GM23248 (cell line): ENCODE measurements at places on chromosomes 5 and 9. TPM values are rescaled to one million over a fixed set of nuclear protein-coding genes. Genes with fewer than 3 reads are reported as not detected.

DNA sequence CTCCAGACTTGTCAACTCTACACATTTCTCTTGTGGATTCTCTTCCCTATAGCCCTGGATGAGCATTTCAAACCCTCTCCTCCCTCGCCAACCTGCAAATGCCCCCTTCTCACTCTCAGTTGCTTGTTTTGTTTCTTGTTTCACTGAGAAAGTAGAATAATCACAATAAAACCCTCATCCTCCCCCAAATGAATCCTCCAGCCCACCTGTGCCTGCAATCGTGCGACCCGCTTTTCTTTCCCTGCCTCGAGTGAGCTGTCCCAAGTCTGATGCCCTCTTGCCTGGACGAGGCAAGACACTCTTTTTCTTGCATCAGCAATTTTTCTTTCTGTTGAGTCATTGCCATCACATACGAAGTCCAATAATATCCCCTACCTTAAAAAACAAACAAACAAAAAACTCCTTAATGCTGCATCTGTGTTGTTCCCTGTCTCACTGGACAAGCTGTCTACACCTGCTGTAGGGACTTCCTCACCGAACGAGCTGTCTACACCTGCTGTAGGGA is 3.7 kb upstream of the CACNA1B start:
- DNase-seq: no peak

GRCh38 chr9:100066539-100066938 is 32.3 kb downstream of the ERP44 start:
- peak; percentile 7 for DNase-seq

Gene PLPPR1
- not detected in 2 replicates for total RNA-seq

DNA sequence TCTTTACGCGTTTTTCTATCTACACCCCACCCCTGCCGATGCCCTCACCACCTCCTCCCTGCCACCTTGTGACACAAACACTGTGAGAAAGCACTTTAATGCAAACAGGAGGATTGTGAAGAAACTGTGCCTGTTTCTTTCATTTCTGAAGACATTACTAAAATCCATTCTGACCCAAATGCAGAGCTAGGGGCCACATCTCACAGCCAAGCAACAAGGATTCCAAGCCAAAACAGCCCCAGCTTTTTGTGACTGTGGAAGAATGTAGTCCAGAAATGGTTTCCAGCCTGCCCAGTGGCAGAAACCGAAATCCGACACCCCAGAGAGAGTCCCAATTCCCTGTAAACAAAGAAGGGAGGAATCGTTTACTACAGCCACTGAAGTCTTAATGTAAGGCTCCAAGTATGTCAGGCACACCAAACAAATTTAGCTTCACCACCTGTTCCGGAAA is 190.9 kb downstream of the TTC39B start:
- no peak for DNase-seq

Gene NEURL1B
- 0.38 and 1.8 TPM in 2 replicates for total RNA-seq

DNA sequence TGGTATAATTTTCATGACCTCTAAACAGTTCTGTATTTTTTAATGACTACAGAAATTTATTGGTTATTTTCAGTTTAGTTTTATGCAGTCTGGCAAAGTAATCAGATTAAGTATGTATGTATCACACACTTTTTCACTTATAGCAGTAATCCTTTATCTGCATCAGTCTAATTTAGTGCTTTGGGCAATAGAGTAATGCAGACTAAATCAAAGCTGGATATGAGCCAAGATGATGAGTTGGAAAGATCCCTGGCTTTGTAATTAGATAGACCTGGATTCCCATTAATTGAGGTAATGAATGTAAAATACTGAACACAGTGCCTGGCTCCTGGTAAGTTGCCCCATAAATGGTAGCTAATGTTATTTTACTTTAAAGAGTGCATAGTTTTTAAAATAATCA is 215.4 kb upstream of the TLX3 start:
- peak; percentile 1 for DNase-seq

DNA sequence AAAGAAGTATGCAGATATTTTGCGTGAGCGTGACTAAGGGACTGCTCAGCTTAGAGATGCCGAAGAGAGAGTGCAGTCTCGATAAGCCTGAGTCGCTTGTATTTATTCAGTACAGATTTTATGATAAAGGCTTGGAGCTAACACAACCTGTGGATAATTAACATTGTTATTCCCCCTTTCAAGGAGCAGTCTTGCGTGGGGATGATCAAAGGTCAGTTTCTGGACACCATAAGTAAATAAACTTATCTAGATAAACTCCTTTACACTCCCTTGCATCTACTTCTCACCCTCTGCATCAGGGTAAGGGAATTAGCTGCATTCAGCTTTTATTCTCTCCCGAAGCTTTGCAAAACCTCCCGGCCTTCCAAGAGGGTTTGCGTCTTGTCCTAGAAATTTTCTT is 357.8 kb upstream of the ST8SIA4 start:
- no peak for DNase-seq

GRCh38 chr9:97997330-97998276 is 14.5 kb downstream of the ANP32B start:
- peak; percentile 11 for DNase-seq

DNA sequence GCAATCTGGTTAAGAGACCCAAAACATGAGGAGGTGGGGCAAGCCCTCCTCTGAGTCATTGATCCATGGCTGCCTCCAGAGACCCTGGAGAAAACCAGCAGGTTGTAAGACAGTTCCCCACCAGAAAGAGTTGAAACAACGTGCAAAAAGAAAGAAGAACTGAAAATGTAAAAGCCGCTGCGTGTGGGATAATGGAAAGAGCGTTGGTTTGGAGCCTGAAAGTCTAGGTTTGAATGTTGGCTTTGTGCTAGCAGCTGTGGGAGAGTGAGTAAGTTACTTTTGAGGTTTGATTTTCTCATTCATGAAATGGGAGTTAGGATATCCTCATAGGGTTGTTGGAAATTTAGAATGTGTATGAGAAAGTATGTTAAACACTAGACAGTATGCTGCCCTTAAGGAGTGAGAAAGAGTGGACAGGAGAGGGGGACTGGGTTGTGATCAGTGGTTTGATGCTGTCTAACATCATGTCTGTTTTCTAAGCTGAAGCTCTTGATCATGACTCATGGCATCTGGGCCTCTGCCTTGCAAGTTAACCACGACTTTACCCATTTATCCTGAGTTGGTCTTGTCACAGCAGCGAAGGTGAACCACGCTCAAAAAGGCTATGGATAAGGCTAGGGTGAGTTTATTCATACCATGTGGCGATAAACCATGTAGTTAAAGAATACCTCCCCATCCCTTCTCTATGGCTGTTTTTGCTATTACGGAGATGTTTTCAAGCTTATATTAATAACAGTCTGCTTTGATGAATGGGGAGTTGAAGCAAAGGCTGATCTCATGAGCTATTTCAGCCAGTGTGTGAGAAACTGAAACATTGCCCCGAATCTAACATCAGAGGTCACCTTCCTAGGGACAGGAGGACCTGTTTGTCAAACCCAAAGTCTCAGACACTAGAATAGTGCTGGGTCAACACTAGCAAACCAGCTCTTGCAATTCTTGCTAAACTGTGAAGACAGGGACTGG is 41.3 kb downstream of the ZNF366 start:
- peak; percentile 63 for DNase-seq

Gene IGIP
- 13.0 and 16.3 TPM in 2 replicates for total RNA-seq

- no peak for DNase-seq
These were observed 57.7 kb downstream of the SPEF2 start for GRCh38 chr5:35675392-35675791.

DNA sequence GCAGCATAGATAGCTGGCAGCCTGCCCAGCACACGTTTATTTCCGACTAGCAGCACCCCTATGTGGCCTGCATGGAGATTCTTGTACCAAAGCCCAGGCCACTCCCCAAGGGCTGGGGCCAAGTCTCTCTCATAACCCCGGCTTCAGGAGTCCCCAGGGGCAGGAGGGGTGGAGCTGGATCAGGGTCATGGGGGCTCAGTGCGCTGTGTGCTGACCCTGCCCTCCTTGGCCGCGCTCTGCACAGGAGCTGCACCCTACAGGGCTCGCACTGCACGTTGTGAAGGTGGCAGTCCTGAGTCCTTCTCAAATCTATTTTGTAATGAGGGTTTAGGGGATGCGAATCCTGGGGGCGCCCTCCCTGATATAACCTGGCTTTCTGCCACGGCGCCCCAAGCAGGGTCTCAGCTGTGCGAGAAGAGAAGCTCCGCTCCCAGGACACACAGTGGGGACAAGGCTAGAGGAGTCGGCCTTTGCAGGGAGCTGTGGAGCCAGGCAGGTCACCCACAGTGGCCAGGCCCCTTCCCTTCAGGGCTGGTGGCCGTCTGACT is 28.6 kb downstream of the NKD2 start:
- DNase-seq: no peak

Gene FBLL1
- total RNA-seq: 1.3 TPM in 1 of 2 replicates, not detected in the other

Gene FOXD4
- 0.63 TPM in 1 of 2 replicates, not detected in the other for total RNA-seq

GRCh38 chr5:20649966-20650365 is 662.0 kb upstream of the CDH18 start:
- no peak for DNase-seq

GRCh38 chr5:127885176-127885575 is 182.0 kb downstream of the CCDC192 start:
- DNase-seq: no peak

- peak; percentile 76 for DNase-seq
These were observed 546 bp downstream of the DNAJB5 start for GRCh38 chr9:34989946-34990635.

- DNase-seq: no peak
These were observed 166.0 kb upstream of the RGS7BP start for GRCh38 chr5:64339769-64340168.

Gene FABP6
- total RNA-seq: not detected in 2 replicates

GRCh38 chr5:176870110-176870591 is 29.0 kb downstream of the HK3 start:
- DNase-seq: peak; percentile 73

- DNase-seq: no peak
These were observed 260.7 kb downstream of the CRB2 start for GRCh38 chr9:123616707-123617106.

GRCh38 chr9:86460216-86461002 is 106.2 kb upstream of the TUT7 start:
- DNase-seq: peak; percentile 20
